ENCODE measurements at places on chromosomes 1 and 21.

- ATAC-seq, result peak; percentile 62
Measured at GRCh38 chr1:165857046-165857801, 29.8 kb downstream of the UCK2 start.

- no peak for ATAC-seq
Measured at GRCh38 chr1:223425550-223425949, 32.3 kb downstream of the CCDC185 start.

DNA sequence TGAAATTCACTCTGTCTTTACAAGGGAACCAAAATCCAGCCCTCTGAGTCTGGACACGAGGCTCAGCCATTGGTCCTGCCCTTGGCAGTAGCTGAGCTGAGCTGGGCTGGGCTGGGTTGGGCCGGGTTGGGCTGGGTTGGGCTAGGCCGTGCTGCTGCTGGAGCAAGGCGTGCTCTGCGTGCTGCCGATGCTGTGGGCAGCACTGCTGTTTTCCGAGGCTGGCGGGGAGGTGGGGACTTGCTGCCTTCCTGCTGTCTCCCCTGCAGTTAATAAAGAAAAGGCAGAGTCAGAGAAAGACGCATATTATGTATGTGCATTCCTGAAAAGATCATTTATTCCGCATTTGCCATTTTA, 182.9 kb downstream of the CDC7 start:
- no peak for ATAC-seq

- ATAC-seq, result peak; percentile 50
Measured at GRCh38 chr1:31587720-31588423, 11.6 kb downstream of the TINAGL1 start.

DNA sequence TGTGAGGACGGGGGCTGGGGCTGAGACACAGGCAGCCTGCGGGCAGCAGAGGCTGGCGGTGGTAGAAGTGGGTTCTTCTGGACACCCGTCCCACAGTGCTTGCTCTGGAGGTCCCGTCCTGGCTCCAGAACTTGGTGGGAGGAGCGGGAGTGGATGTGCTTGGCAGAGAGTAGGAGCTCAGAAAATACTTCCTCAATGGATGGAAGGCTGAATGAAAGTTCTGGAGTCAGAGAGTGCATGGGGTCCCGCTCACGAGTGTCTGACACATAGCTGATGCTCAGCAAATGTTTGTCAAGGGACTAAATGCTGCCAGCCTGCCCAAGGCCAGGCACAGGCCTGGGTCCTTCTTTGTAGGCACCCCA, 13.4 kb upstream of the NES start:
- no peak for ATAC-seq

DNA sequence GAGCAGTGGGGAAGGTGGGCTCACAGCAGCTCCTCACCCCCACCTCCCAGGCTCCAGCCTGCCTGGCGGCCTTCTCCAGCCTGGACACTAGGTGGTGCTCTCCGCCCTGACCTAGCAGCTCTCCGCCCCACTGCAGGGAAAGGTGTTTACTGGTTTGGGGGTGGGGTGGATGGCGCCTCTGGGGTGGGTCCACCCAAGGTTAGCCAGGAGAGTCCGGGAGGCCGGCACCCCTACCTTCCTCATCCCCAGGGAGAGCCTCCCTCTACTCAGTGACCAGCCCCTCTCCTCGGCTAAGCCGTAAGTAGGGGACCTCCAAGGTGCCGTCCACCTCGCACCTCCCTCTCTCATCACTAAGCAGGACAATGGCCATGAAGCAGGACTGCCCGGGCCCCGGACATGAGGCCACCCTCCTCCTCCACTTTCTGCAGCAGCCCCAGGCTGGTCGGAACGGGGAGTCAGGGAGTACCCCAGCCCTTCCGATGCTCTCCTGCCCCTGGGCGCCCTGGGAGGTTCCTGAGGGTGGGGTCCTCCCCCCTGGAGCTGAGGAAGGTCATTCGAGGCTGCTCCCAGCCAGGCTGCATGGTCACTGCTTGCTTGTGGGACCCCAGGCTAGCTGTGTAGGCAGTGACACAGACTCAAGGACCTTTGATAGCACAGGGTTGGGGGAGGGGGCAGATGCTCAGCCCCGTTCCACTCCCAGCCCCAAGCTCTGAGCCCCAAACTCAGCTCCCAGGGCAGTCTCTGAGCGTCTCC, 101.4 kb upstream of the VAMP3 start:
- ATAC-seq, result peak; percentile 63

DNA sequence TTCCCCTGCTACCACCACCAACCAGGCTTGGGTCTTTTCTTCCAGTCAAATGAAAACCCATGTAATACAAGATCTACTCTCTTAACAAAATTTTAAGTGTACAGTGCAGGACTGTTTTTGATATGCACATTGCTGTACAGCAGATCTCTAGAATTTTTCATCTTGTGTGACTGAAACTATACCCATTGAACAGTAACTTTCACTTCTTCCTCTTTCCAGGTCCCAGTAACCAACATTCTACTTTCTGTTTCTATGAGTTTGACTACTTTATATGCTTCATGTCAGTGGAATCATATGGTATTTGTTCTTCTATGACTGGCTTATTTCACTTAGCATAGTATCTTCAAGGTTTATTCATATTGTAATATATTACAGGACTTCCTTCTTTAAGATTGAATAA, 45.3 kb upstream of the PLPPR4 start:
- peak; percentile 91 for ATAC-seq

GRCh38 chr1:36400825-36401601, 3.3 kb upstream of the LSM10 start:
- peak; percentile 89 for ATAC-seq

- ATAC-seq, result no peak
Measured at GRCh38 chr1:247746391-247746935, 1.5 kb downstream of the OR14A2 start.

DNA sequence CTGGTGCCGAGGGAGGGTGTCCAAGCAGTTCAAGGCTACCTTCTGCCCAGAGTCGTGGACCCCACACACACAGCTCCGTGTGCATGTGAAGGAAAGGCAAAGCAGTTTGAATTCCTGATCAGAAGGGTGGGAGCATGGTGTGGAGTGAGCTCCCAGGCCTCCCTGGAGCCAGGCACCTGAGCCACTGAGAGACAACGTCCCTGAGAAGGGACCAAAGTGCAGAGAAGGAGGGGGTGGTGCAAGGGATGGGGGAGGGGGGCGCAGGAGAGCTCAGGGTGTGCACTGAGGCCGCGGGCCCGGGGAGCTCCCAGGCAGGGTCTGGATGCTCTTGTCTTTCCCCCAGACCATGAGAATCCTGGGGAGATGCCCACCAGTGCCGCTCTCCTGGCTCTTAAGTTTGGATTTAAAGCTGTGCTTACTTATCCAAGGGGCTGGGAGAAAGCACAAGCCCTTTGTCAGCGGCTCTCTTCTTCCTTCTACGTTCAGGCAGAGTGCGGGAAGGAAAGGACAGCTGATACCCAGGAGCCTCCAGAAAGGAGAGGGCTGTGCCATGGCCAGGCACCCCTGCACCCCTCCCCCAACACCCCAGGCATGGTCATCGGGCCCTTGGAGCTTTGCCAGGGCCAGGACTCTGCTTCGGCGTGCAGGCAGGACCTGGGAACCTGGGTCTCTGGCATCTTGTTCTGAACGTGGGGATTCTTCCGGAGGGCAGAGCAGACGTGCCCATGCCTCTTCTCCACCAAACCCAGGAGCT, 24.1 kb downstream of the ACTA1 start:
- no peak for ATAC-seq

GRCh38 chr1:178122283-178122682, 28.4 kb downstream of the RASAL2 start:
- ATAC-seq, result peak; percentile 27

- ATAC-seq, result peak; percentile 45
Measured at GRCh38 chr1:102241431-102242338, 245.0 kb upstream of the OLFM3 start.

DNA sequence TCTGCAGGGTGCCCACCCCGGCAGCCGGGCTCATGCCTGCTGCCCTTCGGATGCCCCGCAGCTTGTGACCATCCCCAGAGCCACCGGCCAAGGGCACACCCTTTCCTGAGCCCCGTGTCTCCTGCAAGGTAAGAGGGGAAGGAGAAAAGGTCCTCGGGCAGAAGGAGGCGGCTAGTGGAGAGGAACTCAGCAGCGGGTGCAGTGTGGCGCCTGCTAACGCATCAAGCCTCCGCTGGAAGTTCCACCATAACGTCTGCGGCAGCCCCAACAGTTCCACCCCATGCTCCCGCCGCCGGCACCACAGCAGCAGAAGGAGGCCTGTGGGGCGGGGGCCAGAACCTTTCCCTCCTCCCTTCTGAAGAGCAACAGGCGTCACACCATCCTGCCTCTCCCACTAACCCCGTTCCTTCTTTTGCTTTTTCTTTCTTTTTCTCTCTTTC, 990 bp downstream of the VWA5B1 start:
- peak; percentile 29 for ATAC-seq

- no peak for ATAC-seq
Measured at GRCh38 chr1:197076585-197076984, 9.5 kb upstream of the F13B start.

GRCh38 chr1:45337630-45338325, 2.2 kb upstream of the TOE1 start:
- ATAC-seq, result no peak

GRCh38 chr1:53754484-53755312, 15.7 kb upstream of the GLIS1 start:
- ATAC-seq, result no peak

- peak; percentile 80 for ATAC-seq
Measured at GRCh38 chr1:208587110-208587509, 342.9 kb upstream of the PLXNA2 start.

GRCh38 chr1:68103884-68104554, 53.6 kb upstream of the DIRAS3 start:
- no peak for ATAC-seq

GRCh38 chr21:45709173-45709572, 65.6 kb downstream of the PCBP3 start:
- no peak for ATAC-seq

DNA sequence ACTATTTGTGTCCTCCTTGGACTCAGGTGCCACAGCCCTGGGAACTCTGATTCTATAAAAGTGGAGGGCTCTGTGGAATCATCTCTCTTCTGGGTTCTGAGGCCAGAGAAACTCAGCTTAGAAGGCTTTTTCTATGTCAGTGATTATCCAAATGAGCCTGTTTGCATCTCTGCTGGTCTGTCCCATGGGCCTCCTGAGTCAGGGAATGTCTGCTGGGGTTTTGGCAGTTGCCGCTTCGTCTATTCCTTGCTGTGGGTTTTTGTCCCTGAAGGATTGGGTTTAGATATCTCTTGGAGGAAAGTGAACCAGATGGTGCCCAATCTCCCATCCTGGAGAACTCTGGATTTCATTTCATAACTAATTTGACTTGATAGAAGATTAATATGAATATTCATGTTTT, 297.6 kb downstream of the HHAT start:
- ATAC-seq, result no peak

GRCh38 chr1:90753556-90753955, 36.5 kb upstream of the BARHL2 start:
- no peak for ATAC-seq

DNA sequence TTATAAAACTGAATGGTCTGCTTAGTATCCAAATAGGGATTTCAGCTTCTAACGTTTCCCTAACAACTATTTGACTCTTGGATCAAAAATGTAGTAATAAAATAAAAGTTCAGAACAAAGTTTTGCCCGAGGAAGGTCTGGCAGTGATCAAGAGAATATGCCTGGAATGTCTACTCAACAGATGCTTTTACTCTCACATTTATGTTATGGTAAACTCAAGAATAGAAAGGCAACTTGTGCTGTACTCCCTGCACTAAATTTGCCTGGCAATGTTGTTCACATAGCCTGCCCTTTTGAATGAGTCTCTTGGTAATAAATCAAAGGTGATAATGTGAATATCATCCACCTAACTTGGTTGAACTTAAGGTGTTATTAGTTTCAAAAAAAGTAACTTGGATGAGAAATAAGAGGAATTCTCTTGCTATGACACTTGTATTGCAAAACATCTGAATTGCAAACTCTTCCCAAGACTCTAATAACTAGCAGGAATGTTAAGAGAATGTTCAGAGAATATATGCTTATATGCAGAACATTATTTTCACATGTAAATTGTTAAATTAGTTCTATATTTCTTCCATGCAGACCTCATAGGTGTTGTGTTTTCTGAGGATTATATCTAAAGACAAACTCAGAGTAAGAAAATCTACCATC, 215.8 kb downstream of the COL24A1 start:
- no peak for ATAC-seq

GRCh38 chr1:51792864-51793263, 85.7 kb downstream of the NRDC start:
- ATAC-seq, result no peak

- ATAC-seq, result no peak
Measured at GRCh38 chr1:9316080-9316444, 23.4 kb downstream of the SPSB1 start.

DNA sequence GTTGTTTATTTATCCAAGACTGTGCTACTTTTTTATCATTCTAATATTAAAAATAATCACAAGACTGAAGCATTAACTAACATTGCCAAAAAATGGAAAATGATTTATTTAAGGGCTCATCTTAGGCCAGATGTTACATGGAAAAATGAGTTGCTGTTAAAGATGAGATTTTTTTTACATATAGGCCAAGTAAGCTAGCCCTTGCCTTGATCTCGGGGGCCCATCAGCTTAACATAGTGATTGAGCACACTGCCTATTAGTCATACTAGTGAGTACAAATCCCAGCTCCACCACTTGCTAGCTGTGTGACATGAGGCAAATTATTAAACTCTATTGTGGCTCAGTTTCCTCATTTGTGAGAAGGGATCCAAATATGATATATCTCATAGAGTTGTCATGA, 275.9 kb upstream of the SNX7 start:
- ATAC-seq, result no peak

DNA sequence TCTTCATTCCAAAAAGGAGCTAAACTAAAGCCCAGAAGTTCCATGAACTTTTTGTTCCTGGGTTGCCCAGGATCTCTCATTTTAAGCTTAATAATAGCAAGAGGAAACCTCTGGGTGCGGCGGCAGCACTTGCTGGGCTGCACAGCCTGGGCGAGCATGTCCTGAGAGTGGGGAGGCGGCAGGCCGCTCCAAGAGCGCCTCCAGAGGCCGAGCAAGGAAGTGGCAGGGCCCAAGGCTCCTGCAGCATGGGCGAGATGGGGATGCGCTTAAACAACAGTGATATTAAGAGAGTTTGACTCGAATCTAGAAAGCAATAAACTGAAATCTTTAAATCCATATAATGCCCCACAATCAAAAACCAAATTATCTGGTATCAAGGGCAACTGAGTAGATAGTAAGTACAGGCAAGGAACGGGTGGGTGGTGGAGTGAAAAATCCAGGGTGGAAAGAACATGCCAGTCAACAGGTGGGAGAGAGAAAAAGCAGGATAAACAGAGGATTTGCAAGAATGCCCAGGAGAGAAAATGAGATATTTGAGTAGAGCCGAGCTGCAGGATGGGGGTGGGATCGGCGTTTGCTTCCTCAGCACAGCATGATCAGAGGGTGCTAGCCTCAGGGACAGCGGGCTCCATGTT, 14.1 kb upstream of the TNR start:
- peak; percentile 64 for ATAC-seq

Data from stimulated activated memory B cell treated with anti-CD40 and anti-IgM and Interleukin-4, amounts not matched to agents 10 μg/mL and 1 μg/mL and 100 μg/mL, for 72 hours (primary cell).